Stimulated activated CD8-positive, alpha-beta memory T cell treated with anti-CD3 and anti-CD28 coated beads, Interleukin-15, amount 100 ng/mL, for 48 hours (primary cell): ENCODE measurements at places on chromosomes 4 and X.

GRCh38 chrX:132009350-132009749 is 13.8 kb upstream of the STK26 start:
- DNase-seq = no peak

DNA sequence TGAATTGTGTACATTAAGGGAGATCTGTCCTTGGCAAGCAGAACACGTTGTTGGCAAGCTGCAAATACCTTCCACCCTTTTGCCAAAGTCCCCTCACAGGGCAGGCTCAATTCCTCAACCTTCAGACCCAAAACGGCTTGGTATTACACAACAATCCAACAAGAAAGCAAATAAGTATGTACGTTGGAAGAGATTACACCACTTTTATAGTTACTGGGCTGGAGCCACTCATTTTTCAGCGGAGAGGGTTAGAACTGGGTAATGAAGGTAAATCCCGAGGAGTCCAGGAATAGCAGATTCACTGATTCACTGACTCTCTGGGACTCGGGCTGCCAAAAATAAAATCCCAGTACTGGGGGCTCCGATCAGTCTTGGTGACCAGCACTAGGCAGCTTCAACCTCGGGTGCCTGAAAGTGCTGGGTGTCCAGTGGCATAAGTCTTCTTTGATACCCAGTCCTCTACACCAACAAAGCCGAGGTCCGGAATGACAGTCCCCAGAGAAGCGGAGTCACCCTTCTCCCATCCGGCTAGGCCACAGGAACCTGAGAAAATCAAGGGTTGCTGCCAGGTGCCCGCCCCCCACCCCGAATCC is 587 bp downstream of the TIMM8A start:
- no peak for DNase-seq

GRCh38 chr4:169295822-169296221 is 25.1 kb upstream of the SH3RF1 start:
- DNase-seq = no peak

DNA sequence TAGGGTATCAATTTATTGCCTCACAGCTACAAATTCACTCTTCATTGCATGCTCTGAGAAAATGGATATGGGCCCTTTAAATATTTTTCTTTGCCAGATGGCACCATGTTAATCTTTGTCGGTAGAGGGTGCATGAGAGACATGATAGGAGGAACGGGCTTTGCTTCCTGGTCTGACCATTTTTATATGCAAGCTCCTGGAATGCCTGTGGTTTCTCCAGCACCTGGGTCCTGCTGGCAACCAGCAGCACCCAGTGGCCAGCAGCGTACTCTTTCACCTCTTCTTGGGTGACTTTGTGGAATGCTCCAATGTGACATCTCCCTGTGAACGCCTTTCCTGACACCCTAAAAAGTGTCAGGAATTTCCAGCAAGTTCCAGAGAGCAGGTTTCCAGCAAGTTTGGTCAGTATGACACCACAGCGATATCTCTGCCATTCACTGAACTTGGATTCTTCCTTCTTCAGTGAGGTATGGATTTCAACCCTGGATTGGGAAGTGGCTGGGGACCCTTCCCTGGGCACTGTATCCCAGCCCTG is 140.3 kb upstream of the PGRMC2 start:
- no peak for DNase-seq

- DNase-seq = no peak
Observed at GRCh38 chr4:189087971-189088370, 852.7 kb upstream of the FRG1 start.

DNA sequence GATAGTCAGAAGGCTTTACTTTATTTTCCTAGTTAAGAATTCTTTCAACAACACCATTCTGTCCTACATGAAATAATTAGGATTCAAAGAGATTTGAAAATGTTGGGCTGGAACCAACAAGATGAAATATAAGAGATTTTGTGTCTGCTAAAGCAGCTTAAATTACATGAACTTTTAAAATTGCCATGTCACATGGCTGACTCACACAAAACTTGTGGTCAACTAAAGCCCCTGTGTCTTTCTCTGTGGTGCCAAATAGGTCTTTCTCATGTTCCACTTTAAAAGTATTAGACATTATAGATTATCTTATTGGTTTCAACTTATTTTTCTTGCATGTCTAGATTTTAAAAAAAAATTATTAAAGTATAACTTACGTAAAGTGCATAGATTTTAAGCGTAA is 60.8 kb upstream of the FHL1 start:
- DNase-seq = no peak

- DNase-seq = no peak
Observed at GRCh38 chr4:52995360-52996030, 133.4 kb downstream of the RASL11B start.

GRCh38 chrX:71945237-71945805 is 34.7 kb downstream of the NHSL2 start:
- no peak for DNase-seq

- no peak for DNase-seq
Observed at GRCh38 chr4:83171436-83172039, 57.0 kb upstream of the PLAC8 start.

DNA sequence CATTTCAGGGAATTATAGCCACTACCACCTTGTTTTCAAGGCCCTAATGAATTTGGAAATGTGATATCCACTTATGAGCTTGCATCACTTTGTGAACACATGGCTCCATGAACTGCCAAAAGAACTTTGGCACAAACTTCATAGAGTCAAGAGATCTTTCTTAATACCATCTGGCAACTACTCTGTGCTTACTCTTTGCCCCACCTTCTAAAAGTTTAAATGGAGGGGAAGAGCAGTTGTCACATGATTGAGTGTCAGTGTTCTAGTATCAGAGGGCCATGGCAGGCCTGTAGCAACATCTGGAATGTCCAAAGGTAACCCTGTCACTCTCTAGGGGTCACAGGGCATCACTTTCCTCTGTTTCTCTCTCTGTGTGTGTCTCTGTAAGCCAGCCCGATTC is 2.6 kb upstream of the ADH1B start:
- no peak for DNase-seq

DNA sequence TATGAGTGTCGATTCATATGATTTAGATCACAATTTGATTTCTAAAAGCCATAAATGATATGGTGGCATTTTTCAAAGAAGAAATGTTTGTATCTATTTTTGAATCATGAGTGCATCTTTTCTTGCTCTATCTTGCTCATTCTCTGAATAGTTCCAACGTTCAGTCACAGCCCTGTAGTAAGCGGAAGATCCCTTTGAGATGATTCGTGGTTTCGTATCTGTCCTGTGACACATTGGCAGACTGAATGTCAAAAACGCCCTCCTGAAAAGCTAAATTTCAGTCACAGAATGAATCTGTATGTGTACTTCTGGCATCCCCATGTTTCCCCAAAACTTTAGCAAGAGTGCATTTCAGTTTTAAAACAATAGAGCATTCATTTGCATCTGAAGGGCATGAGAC is 1066.9 kb upstream of the TENM3 start:
- no peak for DNase-seq

- DNase-seq = no peak
Observed at GRCh38 chr4:80043541-80043940, 29.5 kb downstream of the ANTXR2 start.

DNA sequence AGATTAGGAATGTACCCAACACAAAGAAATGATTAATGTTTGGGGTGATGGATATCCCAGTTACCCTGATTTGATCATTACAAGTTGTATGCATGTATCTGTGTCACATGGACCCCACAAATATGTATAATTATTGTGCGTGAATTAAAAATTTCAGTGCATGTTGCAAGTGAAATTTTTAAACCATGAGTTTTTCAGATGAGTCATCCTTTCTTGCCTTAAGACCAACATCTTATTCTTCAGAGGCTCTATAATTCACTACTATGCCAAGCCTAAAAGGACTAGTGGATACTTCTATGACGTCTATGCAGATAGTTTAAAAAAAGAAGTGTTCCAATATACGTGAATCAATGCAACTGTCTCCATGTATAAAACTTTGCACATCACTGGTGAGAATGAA is 113.0 kb upstream of the SH3RF1 start:
- DNase-seq = no peak

- no peak for DNase-seq
Observed at GRCh38 chrX:74242050-74242449, 61.9 kb upstream of the ZCCHC13 start.

DNA sequence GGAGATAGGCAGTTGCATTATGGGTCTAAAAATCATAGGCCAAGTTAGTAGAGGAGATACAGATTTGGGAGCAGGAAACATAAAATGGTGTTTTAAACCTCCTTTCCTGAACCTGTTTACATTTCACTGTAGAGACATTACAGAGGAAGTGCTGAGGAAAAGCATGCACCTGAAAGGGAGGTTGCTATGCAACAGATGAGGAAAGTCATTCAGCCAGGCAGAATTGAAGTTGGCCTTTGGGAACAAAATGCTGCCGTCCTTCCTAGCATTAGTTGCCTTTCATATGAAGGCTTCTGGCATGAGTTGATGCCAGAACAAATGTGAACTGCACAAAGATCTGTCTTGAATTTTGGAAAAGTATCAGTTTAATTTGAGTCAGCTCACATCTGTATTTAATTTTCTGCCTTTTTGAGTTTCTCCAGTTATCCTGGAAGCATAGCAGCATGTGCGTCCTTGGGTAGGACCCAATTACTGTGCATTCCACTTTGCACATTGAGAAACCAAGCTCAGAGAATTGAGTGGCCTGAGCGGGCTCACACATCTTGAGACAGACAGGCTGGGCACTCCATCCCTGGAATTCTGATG is 38.2 kb downstream of the MAGED1 start:
- DNase-seq = no peak

- DNase-seq = no peak
Observed at GRCh38 chr4:113452868-113453620, 308.5 kb downstream of the CAMK2D start.

DNA sequence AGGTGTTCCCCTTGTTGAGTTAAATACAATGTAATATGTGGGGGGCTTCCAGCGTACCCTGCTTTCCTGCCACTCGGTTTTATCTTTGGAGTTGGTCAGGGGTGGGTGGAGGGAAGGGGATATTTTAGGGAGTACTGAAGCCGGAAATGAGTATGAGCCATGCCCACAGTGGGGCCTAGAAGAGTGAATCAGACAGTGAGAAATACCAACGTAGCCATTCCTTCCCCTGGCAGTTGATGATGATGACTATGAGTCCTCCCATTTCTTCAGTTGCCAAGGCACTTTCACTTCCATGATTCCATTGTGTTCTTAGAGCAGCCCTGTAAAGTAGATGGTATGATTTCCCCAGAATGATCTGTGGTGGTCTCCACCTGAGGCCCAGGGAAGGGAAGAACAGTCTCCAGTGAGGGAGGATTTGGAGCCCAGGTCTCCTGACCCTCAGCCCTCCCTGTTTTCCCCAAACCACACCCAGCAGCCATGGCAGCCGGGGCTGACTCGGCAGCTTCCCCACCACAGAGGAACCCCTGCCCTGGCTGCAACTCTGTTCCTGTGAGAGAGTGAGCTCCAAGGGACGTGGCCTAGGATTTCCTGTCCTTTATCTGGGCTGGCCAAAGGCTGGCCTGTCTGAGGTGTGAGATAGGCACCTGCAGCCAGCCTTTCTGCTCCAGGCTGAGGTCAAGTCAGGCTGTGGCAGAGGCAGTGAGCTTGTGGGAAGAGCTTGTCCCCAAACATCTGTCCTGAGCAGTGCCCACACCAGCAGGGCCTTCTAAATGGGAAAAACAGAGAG is 52.7 kb downstream of the STARD8 start:
- no peak for DNase-seq

DNA sequence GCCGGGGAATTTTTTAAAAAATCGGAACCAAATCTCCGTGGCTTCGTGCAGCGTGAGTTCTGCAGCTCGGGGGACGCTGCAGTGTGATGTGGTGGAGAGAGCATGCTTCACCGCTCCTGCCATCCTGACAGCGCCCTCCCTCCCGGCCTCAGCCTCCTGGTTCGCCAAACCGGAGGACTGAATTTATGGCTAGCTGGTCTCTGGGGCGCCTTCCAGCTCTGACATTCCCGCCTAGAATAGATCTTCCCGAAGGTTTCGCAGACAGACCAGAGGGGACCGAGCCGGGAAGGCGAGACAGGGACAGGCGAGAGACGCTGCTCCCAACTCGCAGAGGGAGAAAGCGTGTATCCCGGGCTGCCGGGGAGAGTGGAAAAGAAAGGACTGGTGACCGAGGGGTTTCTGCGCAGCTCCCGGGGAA is 25.9 kb downstream of the HOPX start:
- DNase-seq = no peak

- DNase-seq = no peak
Observed at GRCh38 chr4:53196882-53197771, 168.7 kb downstream of the SCFD2 start.

- DNase-seq = no peak
Observed at GRCh38 chr4:142976482-142976881, 130.4 kb upstream of the INPP4B start.

DNA sequence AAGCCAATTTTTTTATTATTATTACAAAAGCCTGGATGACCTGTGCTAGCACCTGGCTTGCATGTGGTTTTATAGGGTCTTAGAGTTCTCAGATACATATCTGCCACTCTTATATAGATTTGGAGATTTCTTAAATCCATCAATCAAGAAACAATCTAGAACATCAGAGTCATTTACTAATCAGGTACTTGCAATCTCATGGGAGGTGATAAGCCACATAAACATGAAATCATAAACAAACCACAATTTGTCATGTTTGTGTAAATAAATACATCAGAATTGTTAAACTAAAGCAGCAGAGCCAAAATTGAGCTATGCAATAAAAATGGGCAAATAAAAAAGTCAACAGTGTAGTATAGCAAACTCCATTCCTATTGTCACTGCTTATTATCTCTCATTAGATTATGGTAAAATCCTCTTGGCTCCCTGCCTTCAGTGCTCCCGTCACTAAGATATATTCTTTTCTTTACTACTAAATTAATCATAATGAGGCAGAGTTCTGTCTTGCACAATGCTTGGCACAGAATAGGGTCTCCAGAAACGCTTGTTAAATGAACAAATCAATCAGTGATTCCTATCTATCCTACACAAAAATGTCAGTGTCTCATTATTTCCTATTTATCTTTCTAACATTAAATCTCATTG is 108.7 kb upstream of the TTC29 start:
- DNase-seq = no peak

DNA sequence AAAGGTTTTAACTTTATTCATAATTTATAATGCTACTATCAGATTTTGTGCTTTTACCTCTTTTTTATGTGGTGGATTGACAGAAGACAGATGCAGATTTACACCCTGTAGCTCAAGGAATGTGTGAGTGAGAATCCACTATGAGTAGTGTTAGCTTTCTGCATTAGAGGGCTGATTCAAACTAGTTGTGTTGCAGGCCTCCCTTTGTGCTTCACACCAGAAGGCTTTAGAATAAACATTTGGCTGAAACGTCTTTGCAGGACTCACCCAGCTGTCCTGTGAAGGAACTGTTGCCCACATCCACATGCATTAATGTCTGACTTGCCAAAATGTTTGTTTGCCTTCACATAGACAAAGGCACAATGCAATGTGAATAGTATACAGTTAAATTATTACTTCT is 127.0 kb downstream of the PCDH7 start:
- no peak for DNase-seq

DNA sequence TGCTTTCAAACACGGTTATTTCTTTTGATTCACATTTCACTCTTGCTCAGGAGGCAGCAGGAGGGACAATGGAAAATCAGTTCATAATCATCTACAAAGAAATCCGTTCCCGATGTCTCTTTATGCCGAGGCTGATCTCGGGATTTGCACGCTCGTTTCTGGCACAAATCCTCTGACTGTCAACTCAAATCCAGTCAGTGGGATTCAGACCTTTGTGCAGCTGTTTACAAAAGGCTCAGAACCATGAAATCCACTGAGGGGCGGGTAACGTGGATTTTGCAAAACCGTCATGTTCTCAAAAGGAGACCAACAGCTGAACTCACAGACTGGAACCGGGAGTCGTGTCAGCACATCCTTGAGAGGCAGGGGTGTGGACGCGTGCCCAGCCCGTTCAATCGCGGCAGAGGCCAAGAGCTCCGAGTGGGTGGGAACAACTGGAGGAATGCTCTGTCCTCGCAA is 46.4 kb downstream of the ACOX3 start:
- DNase-seq = no peak
